ENCODE measurements at places on chromosomes 6 and 20. TPM values are rescaled to one million over a fixed set of nuclear protein-coding genes. Genes with fewer than 3 reads are reported as not detected.

NKAIN4 gene
- 12.5 TPM for total RNA-seq

DNA sequence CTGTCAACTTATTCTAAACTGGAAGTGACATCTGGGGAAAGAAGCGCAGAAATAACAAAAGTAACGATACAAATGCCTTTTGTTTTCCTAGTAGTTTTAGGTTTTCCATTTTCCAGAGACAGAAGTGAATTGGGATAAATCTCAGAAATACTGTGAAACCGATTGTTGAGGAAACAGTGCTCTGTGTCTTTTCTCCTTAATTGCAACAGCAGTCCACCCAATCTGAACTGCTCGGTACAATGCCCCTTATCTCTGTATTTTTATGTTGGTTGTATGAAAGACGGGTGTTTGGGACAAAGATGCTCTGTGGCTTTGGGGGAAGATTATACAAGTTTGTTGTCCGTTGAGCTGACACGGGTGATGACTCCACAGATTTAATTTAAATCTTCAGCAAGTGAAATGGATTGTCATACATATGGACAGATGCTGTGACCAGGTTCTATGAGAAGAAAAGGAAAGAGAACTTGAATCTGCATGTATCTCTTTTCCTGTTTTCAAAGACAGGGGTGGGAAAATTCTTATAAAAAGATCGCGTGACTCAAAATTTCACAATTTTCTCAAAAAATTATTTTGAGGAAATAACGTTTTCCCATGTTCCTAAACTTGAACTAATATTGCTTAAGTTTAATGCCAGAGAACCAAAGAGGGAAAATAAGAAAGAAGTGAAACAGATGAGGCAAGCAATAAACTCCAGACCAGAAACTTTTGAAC is 41.2 kb downstream of the SASH1 start:
- no peak for DNase-seq

TAAR6 gene
- total RNA-seq: not detected

PDE7B gene
- total RNA-seq: 18.0 TPM

DNA sequence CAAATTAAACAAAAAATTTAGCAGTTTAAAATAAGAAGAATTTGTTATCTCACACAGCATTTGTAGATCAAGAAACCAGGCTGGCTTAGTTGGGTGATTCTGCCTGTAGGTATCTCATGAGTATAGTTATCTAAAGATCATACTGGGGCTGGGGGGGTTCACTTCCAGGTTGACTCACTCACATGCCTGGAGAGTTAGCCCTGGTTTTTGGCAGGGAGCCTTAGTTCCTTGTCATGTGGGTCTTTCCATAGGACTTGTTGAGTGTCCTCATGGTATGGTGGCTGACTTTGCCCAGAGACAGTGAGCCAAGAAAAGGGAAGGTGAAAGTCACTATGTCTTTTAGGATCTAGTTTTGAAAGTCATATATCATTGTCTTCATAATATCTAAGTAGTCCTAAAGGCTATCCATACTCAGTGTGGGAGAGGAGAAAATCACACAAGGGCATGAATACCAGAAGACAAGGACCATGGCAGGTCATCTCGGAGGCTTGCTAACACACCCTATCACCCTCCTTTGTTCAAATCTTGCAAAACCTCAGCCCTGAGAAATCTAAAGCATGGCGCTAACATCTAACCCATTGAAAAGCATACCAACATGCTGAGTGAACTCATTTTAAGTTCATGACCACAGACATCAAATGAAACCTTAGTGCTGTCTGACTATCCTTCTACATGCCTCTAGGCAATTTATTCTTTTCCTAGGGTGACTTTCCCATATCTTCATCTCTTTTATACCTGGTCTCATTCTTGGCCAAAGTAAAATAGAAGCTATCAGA is 39.2 kb downstream of the CYP24A1 start:
- DNase-seq: no peak

TINAG gene
- 1.4 TPM for total RNA-seq

GRCh38 chr20:25142435-25142834 is 53.1 kb upstream of the ENTPD6 start:
- DNase-seq: no peak

MDN1 gene
- total RNA-seq: 69.2 TPM

DNA sequence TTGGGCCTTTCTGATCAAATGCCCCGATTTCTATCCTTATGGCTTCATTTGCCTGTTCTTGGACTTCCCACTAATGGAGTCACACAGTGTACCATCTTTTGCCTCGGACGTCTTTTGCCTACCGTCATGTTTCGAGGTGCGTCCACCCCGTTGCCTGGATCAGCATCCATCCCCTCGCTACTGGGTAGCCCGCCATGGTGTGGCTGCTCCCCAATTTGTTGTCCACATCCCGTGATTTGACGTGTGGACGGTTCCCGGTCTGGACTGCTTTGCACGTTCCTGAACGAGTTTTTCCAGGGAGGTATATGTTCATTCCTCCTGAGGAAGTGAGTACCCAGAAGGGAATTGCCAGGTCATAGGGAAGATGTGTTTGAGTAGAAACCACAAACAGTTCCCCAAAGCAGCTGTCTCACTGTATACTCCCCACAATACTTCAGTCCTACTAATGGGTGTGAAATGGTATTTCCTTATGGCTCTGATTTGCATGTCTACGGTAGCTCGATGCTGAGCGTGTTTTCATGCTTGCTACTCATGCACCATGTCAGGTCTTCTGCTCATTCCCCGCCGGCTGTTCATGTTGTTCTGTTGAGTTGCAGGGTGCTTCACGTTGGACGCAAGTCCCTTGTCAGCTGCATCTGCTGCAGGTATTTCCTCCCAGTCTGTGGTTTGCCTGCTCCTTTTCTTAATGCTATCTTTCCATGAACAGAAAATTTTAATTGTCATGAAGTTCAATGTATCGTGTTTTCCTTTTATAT is 86.8 kb upstream of the AFDN start:
- DNase-seq: no peak

USP49 gene
- total RNA-seq: 11.2 TPM

KCNG1 gene
- 12.1 TPM for total RNA-seq

GRCh38 chr20:5146099-5146668 is 19.4 kb downstream of the CDS2 start:
- no peak for DNase-seq

MCM3 gene
- 15.6 TPM for total RNA-seq

DNA sequence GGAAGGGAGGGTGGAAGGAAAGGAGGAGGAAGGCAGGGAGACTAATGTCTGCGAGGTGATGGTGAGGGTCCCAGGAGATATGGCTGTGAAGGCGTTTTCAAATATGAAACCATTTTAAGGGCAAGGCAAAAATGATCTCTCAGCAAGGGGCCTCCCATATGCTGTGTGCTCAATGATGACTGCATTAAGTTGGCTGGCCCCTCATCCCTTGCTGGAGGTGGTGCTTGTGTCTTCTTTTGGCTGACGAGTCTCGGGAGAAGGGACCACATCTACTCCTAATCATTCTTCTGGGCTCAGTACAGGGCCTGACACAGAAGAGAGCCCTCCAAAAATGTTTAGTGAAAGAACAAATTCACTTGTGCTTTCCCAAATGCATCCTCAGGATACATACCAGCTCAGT is 23.0 kb upstream of the MRPS18A start:
- no peak for DNase-seq

GRCh38 chr6:14834851-14835530 is 410.9 kb upstream of the JARID2 start:
- no peak for DNase-seq
